PC-9 (cell line): ENCODE measurements at places on chromosomes 13 and 19. TPM values are rescaled to one million over a fixed set of nuclear protein-coding genes. Genes with fewer than 3 reads are reported as not detected.
A peak's percentile ranks its signal among the peaks of the same experiment; 100 is the strongest.

GRCh38 chr13:97843189-97843588, 110.3 kb upstream of the IPO5 start:
- H3K27me3 ChIP-seq: peaks cover 4% of the 10 kb centered on the region; the same call in 1 of the 2 replicates
- no peaks in the 10 kb centered on the region for H3K36me3 ChIP-seq
- H3K4me3 ChIP-seq: no peak overlapping the region
- no peak for DNase-seq
- no peak overlapping the region for H3K27ac ChIP-seq
- H3K4me1 ChIP-seq: no peaks in the 10 kb centered on the region

Gene FREM2
- 0.53 and 0.65 TPM in 2 replicates for total RNA-seq

Gene ZNF541
- total RNA-seq: not detected in 2 replicates

Gene FCAR
- total RNA-seq: not detected in 2 replicates

DNA sequence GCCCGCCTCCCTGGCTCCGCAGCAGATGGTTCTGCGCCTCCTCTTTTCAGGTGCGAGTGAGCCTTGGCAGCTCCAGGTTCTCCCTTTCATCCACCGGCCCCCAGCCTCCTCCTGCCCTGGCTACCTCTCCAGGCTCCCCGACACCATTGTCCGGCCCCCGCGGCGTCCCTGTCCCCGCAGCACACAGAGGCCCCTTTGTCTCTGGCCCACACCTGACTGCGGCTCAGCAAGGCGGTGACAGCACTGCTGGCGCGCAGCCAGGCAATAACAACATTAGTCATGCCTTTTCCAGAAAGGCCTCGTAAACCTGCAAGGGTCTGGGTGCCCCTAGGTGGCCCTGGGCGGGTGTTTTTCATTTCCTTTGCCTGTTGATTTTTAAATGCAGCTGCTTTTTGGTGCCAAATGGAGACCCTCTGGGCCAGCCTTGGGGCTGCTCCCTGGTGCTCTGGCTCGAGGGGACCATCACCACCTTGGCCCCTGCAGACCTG, 73.2 kb upstream of the MEDAG start:
- no peaks in the 10 kb centered on the region for H3K36me3 ChIP-seq
- H3K27me3 ChIP-seq: no peaks in the 10 kb centered on the region
- DNase-seq: peak; percentile 80
- 0 out of 2 replicates have a peak overlapping the region, but pooled peaks have one; percentile 39 for H3K27ac ChIP-seq
- H3K4me3 ChIP-seq: peak overlapping the region; percentile 3; the same call in 1 of the 2 replicates

GRCh38 chr13:28353679-28354078, 141.2 kb downstream of the FLT1 start:
- H3K36me3 ChIP-seq: no peaks in the 10 kb centered on the region
- no peak overlapping the region for H3K27ac ChIP-seq
- DNase-seq: no peak
- no peak overlapping the region for H3K4me3 ChIP-seq

DNA sequence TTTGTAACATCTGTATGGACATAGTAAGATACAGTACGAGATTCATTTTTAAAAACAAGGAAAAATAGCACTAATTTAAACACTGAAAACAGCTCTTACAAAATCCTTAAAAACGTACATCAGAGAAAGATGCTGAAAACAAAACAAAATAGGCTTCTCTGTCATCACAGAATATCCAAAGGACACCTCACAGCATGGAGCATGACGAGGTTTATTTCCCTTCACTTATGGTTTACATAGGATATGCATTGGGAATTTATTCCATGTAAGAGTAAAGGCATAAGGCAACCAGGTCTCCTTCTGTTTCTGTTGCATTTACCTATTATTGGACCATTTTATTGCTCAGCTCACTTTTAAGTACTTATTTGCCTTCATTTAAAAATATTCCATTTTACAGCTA, 3.0 kb downstream of the KCTD12 start:
- H3K27me3 ChIP-seq: no peaks in the 10 kb centered on the region
- H3K36me3 ChIP-seq: no peaks in the 10 kb centered on the region
- H3K4me1 ChIP-seq: no peaks in the 10 kb centered on the region
- H3K27ac ChIP-seq: no peak overlapping the region
- no peak overlapping the region for H3K4me3 ChIP-seq
- DNase-seq: no peak

- H3K27ac ChIP-seq: peak overlapping the region; percentile 100
- H3K4me1 ChIP-seq: peaks cover 77% of the 10 kb centered on the region
- H3K4me3 ChIP-seq: peak overlapping the region; percentile 47; the same call in 1 of the 2 replicates
Measured at GRCh38 chr13:44306371-44307192, 67.0 kb upstream of the SERP2 start.

Gene F10
- not detected in 2 replicates for total RNA-seq

GRCh38 chr13:21688056-21688455, 17.2 kb downstream of the FGF9 start:
- H3K36me3 ChIP-seq: no peaks in the 10 kb centered on the region
- H3K4me1 ChIP-seq: no peaks in the 10 kb centered on the region
- DNase-seq: no peak
- peaks cover 95% of the 10 kb centered on the region for H3K27me3 ChIP-seq
- no peak overlapping the region for H3K27ac ChIP-seq

Gene ZNF493
- 14.5 and 16.6 TPM in 2 replicates for total RNA-seq

Gene GJB2
- total RNA-seq: 4.2 and 5.5 TPM in 2 replicates

DNA sequence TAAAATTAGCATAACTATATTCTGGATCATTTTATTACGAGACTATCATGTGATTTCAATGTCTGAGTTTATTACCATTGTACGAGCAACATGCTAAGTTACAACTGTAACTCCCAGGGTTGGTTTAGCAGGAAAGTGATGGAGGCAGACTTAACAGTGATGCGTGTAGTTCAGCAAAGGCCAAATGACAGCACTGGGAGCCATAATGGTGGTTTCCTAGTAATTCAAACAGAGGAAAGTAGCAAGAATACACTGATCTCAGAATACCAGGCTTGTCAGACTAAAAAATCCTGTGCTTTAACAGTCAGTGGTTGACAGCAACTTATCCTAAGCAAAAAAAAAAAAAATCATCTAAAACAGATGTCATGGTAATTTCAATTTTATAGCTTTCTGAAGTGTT, 229.6 kb downstream of the KLF12 start:
- no peak for DNase-seq
- no peak overlapping the region for H3K4me3 ChIP-seq
- H3K4me1 ChIP-seq: no peaks in the 10 kb centered on the region
- no peaks in the 10 kb centered on the region for H3K36me3 ChIP-seq
- H3K27ac ChIP-seq: no peak overlapping the region
- no peaks in the 10 kb centered on the region for H3K27me3 ChIP-seq

- H3K36me3 ChIP-seq: no peaks in the 10 kb centered on the region
- H3K4me1 ChIP-seq: no peaks in the 10 kb centered on the region
- H3K27ac ChIP-seq: no peak overlapping the region
- H3K4me3 ChIP-seq: no peak overlapping the region
- DNase-seq: no peak
- H3K27me3 ChIP-seq: peaks cover 11% of the 10 kb centered on the region
Measured at GRCh38 chr13:22800526-22801401, 380.0 kb upstream of the SGCG start.

DNA sequence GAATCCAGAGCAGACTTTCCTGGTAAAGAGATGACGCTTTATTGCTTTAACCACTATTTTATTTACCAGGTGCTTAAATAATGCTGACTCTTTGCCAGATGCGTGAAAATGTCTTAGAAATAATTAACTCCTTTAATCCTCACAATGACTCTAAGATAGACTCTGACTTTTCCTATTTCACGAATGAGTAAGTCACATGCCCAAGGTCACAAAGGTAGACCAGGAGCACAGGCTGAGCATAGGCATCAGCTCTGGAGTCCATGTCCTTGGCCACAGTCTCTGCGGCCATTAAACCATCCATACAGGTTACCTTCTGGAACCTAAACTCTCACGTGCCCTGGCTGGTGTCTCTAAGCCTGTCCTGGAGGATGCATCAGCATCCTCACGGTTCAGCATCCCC, 87.3 kb downstream of the ERCC5 start:
- H3K4me3 ChIP-seq: no peak overlapping the region
- no peak overlapping the region for H3K27ac ChIP-seq
- H3K4me1 ChIP-seq: no peaks in the 10 kb centered on the region
- no peaks in the 10 kb centered on the region for H3K36me3 ChIP-seq

DNA sequence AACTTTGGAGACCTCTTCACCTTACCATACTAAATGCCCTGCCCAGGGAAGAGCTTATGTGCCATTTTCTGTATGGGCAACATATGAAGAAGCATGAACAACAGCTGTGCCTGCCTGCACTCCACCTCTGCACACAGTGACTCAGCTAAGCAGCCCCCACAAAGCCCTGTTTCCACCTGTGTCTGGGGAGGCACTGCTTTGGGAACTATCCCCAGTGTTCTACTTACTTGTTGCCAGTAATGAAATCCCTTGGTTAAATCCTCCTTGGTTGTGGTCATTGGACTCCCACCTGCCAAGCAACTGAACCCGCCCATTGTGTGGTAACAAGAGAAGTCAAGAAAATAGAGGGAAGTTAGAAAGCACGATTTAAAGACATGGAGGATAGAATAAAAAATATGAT, 84.6 kb downstream of the NALCN start:
- no peak overlapping the region for H3K4me3 ChIP-seq
- no peaks in the 10 kb centered on the region for H3K36me3 ChIP-seq
- DNase-seq: no peak
- H3K27me3 ChIP-seq: no peaks in the 10 kb centered on the region
- no peaks in the 10 kb centered on the region for H3K4me1 ChIP-seq

Gene DYRK1B
- total RNA-seq: 29.9 and 39.5 TPM in 2 replicates

DNA sequence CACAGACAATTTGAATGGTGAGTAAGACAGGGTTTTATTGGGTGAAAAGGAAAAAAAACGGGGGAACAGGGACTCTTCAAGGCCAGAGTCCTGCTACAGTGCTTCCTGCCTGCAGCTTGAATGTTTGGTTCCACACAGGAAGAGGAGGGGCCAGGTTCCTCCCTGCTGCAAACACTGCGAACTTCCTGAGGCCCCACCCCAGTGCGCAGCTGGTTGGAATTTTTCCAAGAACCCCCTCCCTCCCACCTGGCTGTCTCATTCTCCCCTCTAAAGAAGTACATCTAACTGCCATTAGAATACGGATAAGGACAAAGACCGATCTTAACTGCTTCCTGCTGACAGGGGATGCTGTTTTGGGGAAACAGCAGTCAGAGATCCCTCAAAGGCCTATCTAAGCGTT, 184.9 kb downstream of the GGACT start:
- no peaks in the 10 kb centered on the region for H3K27me3 ChIP-seq
- no peak for DNase-seq
- no peak overlapping the region for H3K27ac ChIP-seq
- H3K4me3 ChIP-seq: no peak overlapping the region
- H3K36me3 ChIP-seq: no peaks in the 10 kb centered on the region
- H3K4me1 ChIP-seq: no peaks in the 10 kb centered on the region

- no peak overlapping the region for H3K27ac ChIP-seq
- H3K27me3 ChIP-seq: no peaks in the 10 kb centered on the region
- no peaks in the 10 kb centered on the region for H3K36me3 ChIP-seq
Measured at GRCh38 chr13:62299988-62300387, 884.3 kb upstream of the PCDH20 start.

- no peaks in the 10 kb centered on the region for H3K36me3 ChIP-seq
- H3K4me1 ChIP-seq: peaks cover 24% of the 10 kb centered on the region
- no peak overlapping the region for H3K27ac ChIP-seq
- DNase-seq: peak; percentile 52
- H3K27me3 ChIP-seq: no peaks in the 10 kb centered on the region
Measured at GRCh38 chr13:95298971-95299621, 2.2 kb downstream of the ABCC4 start.

DNA sequence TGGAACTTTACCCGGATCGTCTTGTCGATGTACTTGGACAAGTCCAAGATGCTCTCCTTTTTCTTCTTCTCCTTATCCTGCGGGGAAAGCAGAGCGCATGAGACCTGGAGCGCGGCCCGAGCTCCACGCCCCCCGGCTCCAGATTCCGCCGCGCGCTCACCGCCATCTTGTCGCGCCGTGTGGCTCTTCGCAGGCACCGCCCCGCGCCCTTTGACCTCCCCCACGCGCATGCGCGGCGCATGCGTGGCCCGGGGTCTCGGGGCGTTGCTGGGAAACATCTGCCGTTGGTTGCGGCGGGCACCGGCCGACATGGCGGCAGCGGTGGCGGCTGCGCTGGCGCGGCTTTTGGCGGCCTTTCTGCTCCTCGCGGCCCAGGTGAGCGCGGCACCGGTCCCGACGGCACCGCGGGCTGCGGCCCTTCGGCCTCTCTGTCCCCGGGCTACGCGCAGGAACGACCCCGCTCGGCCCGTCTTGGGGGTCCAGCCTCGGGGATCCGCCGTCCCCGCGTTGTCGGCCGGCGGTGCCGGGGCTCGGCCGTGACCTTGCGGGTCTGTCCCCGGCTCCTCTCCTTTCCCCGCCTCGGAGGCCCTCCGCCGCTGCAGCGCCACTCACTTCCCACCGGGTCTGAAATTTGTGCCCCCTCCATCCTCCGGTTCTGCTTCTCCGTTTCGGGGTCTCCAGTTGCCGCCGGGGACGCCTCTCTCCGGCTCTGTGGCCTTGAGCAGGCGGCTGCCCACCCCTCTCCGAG, at the start of the genes LSM7 and SPPL2B:
Gene LSM7 (minus strand): TSS at position 186 of the 748 bp plus-strand sequence. CDS start 20 bp downstream, at position 166.
Gene SPPL2B (plus strand): TSS at position 284 of the 748 bp plus-strand sequence. CDS start 26 bp downstream, at position 310.
- H3K27ac ChIP-seq: peak within 1 kb of the TSS; percentile 50
- no peaks in the 10 kb centered on the region for H3K36me3 ChIP-seq
- peak within 1 kb of the TSS; percentile 86 for H3K4me3 ChIP-seq
- no peaks in the 10 kb centered on the region for H3K27me3 ChIP-seq
- peak; percentile 54 for DNase-seq
- peaks cover 6% of the 10 kb centered on the region; the same call in 1 of the 2 replicates for H3K4me1 ChIP-seq

DNA sequence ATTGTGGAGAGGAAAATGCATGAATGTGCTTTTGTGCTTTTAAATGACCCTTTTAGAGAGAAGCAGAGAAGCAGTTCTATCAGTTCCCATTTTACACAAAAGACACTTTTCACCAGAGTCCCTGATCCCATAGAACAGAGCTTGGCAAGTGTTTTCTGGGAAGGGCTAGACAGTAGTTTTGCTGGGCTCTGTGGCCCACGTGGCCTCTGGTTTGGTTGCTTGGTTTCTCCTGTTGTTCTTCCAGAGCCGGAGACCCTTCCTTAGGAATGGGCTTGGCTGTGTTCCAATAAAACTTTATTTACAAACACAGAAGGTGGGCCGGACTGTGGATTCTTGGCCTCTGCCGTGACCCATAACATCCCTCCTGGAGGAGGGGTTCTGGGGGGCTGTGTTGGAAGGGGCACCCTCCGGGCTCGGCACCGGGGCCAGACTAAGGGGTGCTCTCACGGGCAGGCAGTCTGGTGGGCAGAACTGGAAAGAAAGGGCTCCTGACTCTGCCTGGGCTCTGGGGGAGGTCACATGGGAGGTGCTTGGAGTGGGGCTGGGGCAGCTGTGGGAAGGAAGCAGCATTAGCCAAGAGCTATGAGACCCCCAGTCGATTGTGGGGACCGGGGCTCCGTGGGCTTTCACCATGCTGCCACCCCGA, 3.2 kb downstream of the SPPL2B start:
- no peaks in the 10 kb centered on the region for H3K27me3 ChIP-seq
- no peaks in the 10 kb centered on the region for H3K36me3 ChIP-seq
- H3K4me3 ChIP-seq: no peak overlapping the region
- peaks cover 6% of the 10 kb centered on the region; the same call in 1 of the 2 replicates for H3K4me1 ChIP-seq
- no peak overlapping the region for H3K27ac ChIP-seq

DNA sequence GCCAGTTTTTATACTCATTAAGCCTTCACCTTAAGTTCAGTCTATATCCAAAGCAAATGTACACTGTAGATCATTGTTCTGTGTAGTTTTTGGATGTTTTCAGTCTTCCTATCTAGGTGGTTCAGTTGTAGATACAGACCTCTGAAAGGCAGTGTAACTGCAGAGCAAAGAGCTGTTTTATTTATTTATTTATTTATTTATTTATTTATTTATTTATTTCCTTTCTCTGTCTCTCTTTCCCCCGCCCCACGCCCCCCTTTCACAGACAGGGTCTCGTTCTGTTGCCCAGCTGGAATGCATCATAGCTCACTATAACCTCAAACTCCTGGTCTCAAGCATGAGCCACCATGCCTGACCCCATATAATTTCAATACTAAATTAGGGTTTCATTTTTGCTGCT, 281.8 kb upstream of the KLHL1 start:
- H3K27me3 ChIP-seq: no peaks in the 10 kb centered on the region
- no peak overlapping the region for H3K27ac ChIP-seq
- H3K4me1 ChIP-seq: no peaks in the 10 kb centered on the region
- no peaks in the 10 kb centered on the region for H3K36me3 ChIP-seq
- DNase-seq: no peak
